Fibroblast of gingiva (primary cell): ENCODE measurements at places on chromosomes 13 and 19.

DNA sequence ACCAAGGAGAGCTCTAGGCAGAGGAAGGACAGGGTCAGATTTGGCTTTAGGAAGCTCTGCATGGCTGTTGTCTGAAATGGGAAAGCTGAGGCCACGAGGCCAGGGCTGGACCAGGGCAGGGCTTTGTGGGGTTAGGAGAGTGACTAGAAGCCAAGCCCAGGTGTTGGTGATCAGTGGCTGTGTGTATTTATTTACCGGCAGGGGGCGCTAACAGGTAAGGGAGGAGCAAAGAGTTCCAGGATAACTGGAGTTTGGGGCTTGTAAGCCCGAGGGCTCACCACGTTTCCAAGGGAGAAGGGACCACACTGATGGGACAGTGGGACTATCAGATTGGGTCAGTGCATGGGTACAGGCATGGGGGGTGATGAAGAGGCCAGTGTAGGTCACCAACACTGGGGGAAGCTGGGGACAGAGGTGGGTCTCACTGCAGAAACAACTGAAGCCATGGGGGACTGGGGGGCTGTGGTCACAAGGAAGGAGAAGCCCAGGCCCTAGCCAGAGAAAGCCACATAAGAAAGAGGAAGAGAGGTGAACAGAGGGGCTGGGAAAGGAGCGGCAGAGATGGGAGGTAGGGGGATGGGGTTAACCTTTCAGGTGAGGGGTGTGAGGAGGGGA is 3.9 kb downstream of the TMEM147 start:
- peak; percentile 47 for DNase-seq

DNA sequence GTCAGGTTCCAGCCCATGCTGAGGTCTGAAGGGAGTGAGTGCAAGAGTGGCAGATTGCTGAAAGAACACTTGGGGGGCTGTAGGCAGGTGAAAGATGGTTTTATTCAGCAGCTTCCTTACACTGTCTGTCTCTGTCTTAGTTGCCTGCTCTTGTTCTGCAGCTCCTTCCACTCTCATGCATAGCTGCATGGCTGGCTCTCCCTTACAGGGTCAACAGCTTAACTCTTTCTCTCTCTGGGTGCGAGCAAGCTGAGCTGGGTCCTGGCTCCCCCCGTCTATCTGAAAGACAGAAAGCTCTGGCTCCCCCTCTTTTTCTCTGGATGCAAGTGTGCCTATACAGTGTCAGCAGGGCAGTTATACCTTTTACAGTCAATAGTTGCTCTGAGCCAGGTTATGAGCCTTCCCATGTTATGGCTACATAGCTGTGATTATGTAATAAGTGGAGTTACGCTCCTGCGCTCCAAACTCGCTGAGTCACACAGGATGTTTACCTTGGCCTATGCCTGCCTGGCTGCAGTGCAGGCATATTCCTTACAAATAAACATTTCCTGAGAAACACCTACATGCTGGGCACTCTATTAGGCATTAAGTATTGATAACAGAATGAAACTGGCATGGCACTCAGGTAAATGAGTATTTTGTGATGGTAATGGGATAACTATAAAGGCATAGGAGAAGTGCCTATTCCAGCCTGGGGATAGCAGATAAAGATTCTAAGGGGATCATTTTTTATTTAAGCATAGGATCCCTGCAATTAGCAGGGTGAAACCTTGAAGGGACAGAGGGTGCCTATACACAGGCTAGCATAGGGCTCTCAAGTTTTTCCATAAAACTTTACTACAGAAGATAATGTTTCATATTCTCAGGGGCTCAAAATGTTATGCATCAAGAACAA is 826.9 kb upstream of the PCDH9 start:
- DNase-seq, result no peak

- peak; percentile 82 for DNase-seq
These were observed 6.3 kb upstream of the WTIP start for GRCh38 chr19:34475026-34475974.

- no peak for DNase-seq
These were observed 337.6 kb downstream of the SLITRK6 start for GRCh38 chr13:85461621-85462020.

DNA sequence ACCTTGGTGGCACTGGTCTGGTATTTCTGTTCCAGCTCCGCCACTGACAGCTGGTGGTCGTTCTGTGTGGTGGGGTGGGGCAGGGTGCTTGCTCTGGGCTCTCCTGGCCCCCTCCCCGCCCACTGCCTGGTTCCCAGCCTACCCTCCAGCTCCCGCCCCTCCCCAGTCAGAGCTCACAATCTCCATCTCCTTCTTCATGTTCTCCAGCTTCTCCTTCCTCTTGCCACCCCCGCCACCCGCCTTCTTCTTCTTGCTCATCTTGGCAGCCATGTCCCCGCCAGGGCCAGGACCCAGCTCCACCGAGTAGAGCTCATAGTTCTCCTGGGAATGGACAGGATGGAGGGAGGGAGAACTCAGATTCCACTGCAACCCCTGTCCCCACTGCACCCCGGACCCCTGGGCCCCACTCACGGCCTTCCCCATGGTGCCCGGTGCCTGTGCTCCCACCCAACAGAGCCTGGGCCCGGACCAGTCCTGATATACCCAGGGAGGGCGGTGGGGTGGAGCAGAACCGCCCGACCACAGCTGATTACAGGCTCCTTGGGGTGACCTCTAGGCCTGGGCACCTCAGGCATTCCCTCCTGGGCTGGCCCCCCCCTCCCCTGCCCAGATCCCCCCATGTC is at the start of gene ATP4A:
ATP4A (minus strand) TSS at position 452 of the 623 bp plus-strand sequence; CDS start at position 423, 29 bp downstream.
- no peak for DNase-seq

DNA sequence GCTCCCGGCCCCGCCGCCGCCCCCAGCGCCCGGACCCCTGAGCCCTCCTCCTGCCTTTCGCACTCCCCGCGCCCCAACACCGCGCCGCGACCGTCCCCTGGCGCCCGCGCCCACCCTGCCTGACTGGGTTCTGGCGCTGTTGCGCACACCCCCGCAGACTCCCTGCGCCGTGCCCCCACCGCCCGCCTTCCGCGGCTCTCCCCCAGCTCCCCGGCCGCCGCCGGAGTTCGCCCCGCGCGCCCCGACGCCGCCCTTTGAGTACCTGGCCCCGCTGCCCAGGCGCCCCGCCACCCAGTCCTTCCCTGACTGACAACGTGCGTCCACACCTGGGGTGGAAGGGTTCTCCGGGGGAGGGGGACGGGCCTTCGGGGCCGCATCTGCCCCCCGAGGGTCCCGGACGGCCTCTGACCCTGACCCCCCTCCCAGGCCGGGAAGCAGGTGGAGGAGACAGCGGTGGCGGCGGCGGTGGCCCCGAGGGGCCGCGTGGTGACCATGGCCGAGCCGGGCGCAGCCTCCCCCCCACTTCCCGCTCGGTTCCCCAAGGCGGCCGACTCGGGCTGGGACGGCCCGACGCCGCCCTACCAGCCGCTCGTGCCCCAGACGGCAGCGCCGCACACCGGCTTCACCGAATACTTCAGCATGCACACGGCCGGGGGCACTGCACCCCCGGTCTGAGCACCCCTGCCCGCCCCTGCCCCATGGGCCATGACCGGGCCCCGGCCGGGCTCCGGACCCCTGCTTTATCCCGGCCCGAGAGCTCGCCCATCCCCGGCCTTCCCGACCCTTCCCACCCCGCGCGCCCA is 1.4 kb upstream of the MEGF8 start:
- no peak for DNase-seq

DNA sequence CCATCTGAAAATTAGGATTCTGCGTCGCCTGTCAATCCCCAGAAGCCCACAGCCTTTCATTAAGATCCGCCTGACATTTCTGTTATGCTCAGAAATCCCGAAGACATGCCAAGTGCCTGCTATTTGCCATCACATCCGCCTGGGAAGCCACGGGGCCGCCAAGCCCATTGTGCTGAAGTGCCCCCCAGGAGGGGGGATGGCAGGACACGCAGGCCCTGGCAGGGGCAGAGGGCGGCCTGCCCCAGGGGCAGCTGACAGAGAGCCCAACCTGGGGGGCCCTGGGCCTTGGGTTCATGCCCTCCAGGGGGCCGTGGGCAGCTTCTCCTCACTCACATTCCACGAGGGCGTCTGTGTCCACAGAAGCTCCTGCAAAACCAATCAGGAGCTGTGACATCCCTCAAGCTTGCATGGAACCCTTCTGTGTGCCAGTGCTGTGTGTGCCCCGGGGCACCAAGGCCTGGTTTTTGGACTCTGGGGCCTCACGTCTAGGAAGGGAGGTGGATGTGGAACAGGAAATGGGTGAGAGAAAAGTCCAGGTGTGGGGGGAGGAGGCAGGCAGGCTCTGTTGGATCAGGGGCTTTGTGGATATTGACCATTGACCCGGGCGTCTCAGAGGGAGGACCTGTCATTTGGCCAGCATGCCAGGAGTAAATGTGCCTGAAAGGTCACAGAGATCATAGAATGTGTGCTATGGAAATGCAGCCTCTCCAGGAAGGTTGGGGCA is 122.9 kb downstream of the URI1 start:
- no peak for DNase-seq

GRCh38 chr13:60229708-60230272 is 66.1 kb upstream of the DIAPH3 start:
- no peak for DNase-seq

- no peak for DNase-seq
These were observed 10.4 kb downstream of the SPINT2 start for GRCh38 chr19:38274739-38275138.

GRCh38 chr13:112704308-112705145 is 14.7 kb downstream of the ATP11A start:
- no peak for DNase-seq

DNA sequence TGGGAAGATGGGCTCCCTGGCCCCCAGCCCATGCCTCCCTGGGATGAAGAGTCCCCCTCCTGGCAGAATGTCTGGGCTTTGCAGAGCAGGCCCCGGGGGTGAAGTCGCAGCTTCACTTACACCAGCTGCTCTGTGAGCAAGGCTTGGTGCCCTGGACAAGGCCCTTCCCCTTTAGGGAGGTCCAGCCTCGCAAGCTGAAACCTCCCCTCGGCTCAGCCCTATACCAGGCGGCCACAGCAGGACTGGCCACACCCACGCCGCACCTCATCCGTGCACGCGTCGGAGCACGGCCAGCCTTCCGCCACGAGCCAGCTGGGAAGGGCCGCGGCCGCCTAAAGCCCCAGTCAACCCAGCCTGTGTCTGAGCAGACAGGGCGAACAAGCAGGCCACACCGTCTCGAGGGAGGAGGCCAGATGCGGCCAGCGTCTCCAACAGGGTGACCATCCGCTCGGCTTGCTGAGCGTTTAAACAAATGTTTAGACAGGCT is 83.2 kb upstream of the MCF2L start:
- DNase-seq, result peak; percentile 81

- no peak for DNase-seq
These were observed 71.6 kb downstream of the HSPH1 start for GRCh38 chr13:31090096-31090495.

DNA sequence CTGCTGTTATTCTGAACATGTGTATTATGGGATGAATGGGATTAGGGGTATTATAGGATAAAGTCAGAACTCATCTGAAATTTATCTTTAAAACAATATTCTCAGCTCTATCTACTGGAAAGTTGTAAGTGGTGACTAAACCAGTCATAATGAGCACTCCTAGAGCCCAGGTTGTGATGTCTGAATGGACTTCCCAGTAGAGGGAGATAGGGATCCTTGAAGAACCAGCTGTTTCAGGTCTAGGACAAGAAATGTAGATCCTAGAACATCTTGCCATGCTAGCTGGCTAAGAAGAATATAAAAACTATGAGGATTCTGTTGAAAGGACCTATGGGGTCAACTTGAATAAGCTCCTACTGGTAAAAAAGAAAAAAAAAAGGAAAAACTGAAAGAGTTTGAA is 310.8 kb downstream of the SLC7A1 start:
- no peak for DNase-seq
